ENCODE measurements at places on chromosomes 11 and 22.

DNA sequence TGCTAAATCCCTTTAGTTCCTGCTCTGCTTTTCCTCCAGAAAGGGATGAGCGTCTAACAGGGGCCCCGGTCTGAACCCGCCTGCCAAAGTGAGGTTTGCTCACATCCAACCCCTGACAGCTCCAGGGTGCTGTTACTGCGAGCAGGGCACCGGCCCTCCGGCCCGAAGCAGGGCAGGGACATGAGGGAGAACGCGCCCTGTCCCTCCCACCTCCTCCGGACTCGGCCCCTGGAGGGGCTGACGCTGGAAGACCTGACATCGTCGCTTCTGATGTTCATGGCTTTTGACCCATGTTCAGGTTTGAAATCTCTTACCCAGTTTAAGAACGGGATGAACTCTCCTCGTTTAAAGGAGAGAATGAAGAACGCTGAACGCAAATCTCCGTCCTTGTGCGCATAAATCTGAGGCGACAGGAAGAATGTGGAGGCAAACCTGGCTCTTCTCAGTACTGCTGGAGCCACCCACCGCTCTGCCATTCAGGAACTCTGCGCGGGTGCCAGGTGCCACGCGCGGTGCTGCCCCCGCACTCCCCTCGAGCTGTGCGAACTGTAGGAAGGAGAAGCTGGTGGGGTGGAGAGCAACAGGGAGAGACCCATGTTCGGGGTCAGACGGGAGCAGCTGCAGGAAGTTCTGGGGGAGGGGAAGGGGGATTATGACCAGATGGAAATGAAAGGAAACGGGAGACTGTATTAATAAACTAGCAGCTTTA, 826 bp upstream of the EEF1G start:
- DNase-seq, result peak; percentile 11

- DNase-seq, result no peak
These were observed 37.6 kb upstream of the GLYAT start for GRCh38 chr11:58769308-58769707.

GRCh38 chr11:20762116-20762844, 92.9 kb downstream of the NELL1 start:
- peak; percentile 98 for DNase-seq

DNA sequence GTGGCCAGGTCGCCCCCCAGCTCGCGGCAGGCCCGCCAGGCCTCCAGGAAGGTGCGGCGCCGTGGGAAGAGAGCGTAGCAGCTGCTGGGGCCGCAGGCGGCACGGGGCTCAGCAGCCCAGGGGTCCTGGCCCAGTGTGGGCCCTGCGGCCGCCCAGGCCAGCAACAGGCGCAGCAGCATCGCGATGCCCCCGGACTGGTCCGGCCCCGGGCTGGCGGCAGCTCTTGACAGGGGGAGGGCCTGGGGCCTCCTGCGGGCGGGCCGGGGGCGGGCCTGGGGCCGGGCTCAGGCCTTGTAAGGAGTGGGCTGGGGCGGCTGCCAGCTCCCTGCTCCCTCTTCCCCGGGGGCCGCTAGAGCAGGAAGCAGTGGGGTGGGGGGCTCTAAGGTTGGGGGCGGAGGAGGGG, at the start of gene CD248:
CD248 (minus strand) TSS at position 196 of the 403 bp plus-strand sequence; CDS start at position 179, 17 bp downstream.
- no peak for DNase-seq

- DNase-seq, result no peak
These were observed 39.4 kb downstream of the SHANK2 start for GRCh38 chr11:71212871-71213559.

DNA sequence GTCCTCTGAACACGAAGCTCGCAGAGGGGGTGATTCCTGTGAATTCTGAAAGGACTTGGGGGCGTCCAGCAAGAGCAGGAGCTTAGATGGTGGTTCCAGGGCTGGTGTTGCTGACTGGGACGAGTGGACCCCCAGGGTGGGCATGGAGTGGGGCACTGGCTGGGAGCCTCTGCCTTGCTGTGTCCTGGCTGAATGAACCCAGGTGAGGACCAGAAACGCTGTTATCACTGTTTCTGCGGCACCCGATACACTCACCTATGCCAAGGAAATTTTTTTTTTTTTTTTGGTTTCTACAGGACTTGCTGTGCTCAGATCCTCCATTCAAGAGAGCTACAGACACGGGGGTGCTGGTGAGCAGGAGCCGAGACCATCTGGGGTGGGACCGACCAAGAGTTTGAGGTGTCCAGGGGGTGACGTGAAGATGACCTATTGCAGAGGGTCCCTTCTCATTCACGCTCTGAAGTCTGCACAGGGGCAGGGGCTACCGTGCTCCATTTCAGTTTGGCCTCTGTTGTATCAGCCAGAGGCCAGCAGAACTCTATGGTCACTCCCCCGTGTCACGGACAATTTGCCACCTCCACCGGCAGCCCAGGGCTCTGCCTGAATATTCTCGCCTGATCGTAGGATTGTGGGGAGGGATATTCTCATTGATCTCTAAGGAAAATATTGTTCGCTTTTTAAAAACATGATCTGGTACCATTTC, 3.6 kb downstream of the SMIM38 start:
- no peak for DNase-seq

DNA sequence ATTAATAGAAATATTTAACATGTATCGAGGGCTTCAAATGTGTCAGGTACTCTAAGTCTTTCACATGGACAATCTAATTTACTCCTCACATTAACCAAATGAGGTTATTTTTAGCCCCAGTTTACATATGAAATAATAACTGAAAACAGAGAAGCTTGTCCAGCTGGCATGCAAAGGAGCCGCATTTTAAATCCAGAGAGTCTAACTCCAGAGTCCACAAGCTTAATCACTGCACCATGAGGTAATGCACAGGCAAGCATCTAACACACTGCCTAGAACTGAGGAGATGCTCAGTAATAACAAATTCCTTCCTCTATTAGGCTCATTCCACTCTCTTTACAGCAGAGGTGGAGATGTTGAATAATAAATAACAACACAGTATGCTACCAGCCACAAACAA, 165.7 kb upstream of the GUCY1A2 start:
- DNase-seq, result no peak

- DNase-seq, result no peak
These were observed 56.3 kb upstream of the ADSL start for GRCh38 chr22:40289991-40290459.

DNA sequence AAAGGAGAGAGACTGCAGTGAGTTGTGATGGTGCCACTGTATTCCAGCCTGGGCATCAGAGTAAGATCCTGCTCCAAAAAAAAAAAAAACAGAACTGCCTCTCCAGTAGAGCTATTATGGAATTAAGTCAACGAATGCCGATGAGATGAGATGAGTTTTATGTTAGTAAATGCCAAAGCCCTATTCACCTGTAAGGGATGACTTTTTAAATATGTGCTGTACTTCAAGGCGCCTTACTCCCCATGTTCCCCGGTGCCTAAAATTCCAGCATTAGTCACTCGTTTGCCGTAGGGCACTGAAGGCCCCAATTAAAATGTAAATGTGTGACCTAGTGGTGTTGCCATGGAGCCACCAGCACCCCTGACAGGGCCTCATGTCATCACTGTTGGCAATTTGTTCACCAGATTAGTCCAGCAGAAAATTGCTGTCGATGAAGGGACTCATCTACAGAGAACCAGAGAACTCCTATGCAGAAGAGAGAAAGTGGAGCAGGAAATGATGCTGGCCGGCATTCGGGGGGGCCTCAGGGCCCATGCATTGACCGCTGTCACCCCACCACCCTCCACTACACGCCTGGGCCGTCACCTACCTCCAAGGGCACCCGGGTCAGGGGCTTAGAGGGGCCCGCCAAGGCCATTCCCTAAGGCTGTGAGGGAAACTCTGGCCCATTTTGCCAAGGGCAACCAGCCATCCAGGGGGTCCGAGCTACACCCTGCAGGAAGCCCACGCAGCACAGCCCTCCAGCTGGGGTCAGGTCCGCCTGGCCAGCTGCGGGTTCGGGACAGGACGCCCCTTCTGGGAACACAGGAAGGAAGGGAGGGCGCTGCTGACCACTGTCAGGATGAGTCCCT, 17.8 kb downstream of the LIF start:
- DNase-seq, result peak; percentile 75

DNA sequence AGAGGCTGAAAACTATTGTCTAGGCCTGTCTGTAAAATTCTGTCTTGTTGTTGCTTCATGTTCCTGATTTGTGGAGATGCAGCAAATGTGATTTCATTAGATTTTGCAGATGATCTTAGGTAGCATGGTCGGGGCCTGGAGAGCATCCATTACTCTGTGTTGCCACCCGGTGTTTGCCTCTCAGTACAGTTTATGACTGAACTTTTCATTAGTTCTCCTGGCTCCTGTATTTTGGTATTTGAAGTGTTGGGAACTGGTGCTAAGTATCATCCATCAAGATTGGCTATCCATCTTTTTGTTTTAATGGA, 7.7 kb downstream of the YWHAH start:
- DNase-seq, result no peak

GRCh38 chr11:60264644-60265043, 15.8 kb upstream of the MS4A4A start:
- no peak for DNase-seq

- no peak for DNase-seq
These were observed 21.8 kb downstream of the VPS37C start for GRCh38 chr11:61139387-61139786.

DNA sequence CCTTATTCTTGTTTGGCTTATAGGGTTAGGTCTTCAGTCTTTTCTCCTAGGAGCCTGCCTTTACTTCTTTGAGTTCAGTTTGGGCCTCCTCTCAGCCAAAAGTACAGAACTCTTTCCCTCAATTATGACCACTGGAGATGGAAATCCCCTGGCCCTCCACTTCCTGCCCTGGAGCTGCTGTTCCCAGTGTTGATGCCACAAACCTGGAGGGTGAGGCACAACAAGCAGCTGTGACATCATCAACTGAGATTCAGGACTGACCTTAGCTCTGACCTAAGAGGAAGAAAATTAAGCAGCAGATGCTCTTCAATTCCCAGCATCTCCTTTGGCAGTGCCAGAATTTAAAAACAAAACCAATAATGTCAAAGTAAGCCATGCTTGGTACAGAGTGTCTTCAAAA, 3.0 kb downstream of the ABTB2 start:
- no peak for DNase-seq

- peak; percentile 13 for DNase-seq
These were observed 29.6 kb upstream of the UPB1 start for GRCh38 chr22:24465566-24465965.

DNA sequence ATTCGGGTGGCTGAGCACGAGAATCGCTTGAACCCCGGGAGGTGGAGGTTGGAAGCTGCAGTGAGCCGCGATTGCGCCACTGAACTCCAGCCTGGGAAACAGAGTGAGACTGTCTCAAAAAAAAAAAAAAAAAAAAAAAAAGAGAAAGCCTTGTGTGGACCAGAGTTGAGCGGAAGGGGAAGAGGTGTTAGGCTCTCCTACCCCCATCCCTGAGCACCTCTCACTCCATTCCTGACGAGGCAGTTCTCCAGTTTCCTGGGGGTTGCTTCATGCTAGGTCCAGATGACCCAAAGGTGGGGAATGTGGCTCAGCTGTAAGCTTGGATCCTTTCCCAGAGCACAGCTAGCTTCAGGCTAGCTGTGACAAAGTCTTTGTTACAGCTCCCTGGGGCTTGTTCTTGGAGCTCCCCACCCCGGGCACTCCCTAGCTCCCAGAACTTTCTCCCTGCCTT, 8.8 kb upstream of the DNAL4 start:
- DNase-seq, result peak; percentile 29

DNA sequence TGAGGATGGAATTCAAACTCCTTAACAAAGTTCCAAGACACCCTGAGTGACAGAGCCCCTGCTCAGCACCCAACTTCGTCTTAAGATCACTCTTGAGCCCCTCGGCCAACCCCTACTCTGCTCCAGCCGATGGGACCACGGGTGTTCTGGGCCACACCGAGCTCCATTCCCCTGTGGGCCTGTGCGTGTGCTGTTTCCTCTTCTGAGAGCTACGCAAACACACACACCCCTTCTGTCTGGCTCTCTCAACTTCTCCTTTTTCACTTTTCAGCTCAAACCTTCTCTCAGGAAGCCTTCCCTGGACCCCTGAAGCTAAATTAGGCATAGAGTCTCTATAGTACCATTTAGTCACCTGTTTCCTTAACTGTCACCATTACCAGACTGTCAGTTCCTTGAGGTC, 37.5 kb upstream of the NNMT start:
- no peak for DNase-seq

DNA sequence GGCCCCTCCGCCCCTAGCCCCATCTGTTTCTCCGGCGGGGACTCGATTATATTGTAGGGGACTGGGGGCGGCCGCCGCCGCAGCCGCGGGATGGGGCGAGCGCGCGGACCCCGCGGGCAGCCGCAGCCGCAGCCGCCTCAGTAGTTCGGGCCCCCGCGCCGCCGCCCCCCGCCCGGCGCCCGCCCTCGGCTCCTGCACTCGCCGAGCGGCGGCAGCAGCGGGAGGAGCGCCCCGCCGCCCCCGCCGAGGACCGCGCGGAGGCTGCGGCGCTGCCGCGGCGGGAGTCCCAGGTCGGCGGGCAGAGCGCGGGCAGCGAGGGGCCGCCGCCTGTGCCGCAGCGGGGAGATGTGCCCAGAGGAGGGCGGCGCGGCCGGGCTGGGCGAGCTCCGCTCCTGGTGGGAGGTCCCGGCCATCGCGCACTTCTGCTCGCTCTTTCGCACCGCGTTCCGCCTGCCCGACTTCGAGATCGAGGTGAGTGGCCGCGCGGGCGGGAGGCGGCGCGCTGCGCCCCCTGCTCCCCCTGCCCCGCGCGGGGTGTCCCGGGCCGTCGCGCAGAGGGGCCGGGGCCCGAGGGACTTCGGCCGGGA, at the start of gene CECR2:
CECR2 (plus strand) TSS at position 22 of the 587 bp plus-strand sequence; CDS start at position 346, 324 bp downstream.
- DNase-seq, result no peak

DNA sequence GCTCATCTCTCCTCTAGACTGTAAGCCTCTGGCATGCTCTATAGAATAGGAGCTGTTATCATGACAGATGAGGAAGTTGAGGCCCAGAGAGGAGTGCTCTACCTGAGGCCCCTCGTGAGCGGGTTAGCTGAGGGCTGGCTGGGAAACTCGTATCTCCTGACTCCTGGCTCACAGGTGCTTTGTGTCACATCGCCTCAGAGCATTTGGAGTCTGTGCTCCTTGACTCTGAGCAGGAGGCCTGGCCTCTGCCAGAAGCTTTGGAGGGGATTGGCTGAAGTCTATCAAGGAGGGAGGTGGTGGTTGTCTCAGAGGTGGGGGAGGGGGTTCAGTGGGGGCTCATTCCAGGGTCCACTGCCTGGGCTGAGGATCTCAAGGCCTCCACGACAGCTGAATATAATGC, 7.4 kb downstream of the KCNC1 start:
- DNase-seq, result no peak

- DNase-seq, result no peak
These were observed 8.7 kb upstream of the OR51B4 start for GRCh38 chr11:5310423-5310822.
